H54 (cell line): ENCODE measurements at places on chromosomes 13 and 19.

GRCh38 chr19:13154241-13154778, 4.1 kb downstream of the IER2 start:
- DNase-seq, result no peak

- DNase-seq, result no peak
These were observed 15.1 kb upstream of the GAS6 start for GRCh38 chr13:113879017-113879416.

DNA sequence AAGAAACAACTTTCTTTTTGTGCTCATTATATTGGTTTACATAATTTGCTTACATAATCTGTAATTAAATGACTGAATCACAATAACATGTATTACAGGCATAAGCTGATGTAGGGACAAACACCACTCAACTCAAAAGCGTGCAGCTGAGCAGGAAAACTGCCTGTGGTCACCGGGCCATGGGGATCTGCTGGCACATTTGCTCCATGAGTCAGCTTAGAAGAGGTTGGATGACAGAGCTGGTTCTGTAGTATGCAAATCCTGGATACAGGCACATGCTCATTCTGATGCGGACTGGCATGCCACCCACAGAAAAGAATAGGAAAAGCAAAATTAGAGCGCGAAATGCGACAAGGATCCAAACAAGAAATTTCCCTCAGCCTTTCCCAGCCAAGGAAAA, 128.6 kb downstream of the USP12 start:
- peak; percentile 67 for DNase-seq

DNA sequence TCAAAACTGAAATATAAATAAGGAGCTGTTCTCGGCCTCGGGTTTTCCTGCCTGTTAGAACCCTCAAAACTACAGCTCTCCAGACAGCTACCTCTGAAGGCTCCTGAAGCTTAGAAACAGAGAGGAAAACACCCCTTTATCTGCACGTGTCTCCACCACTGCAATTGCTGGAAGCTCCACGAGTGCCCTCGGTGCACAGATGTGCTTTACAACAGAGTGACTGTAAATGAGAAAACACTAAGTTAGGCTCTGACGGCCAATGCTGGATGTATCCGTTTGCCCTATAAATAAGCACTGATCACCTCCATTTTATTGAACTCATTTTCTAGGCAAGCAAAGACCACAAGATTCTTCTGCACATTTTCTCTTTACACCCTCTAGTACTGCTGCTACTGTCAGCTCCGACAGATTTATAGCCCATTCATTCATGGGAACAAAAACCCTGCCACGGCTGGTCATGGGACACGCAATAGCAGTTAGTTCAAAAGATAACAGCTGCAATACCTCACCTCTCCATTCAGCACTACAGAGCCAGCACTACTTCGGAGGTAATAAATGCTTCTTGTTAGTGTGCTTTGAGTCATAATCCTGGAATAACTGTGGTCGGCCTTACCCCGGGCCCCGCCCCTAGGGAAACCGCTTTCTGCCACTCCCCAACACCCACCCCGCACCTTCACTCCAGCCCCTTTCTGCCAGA, 241.1 kb upstream of the ZNF507 start:
- DNase-seq, result peak; percentile 60

DNA sequence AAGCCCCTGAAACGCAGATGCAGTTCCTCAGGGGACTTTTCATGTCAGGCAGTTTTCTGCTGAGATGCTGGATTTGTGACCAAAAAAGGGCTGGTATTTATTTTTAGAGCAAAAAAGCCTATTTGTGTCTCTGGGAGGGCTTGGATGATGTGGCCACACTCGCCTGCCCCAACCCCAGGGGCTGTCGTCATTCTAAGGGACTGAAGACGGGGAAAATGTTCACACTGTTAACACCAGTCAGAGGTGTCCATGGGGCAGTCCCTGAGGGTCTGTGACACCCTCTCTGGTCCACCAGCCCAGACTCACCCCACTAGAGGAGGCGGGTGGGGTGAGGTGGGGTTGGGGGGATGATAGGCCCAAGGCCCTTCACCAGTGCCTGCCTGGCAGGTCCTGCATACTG, 15.9 kb upstream of the EPHX3 start:
- DNase-seq, result no peak

GRCh38 chr13:37695200-37695599, 96.6 kb upstream of the POSTN start:
- no peak for DNase-seq

- no peak for DNase-seq
These were observed at the start of gene FFAR3 for GRCh38 chr19:35357867-35358573. FFAR3 (plus strand) TSS chr19:35358460; CDS start chr19:35358891, 431 bp downstream.

DNA sequence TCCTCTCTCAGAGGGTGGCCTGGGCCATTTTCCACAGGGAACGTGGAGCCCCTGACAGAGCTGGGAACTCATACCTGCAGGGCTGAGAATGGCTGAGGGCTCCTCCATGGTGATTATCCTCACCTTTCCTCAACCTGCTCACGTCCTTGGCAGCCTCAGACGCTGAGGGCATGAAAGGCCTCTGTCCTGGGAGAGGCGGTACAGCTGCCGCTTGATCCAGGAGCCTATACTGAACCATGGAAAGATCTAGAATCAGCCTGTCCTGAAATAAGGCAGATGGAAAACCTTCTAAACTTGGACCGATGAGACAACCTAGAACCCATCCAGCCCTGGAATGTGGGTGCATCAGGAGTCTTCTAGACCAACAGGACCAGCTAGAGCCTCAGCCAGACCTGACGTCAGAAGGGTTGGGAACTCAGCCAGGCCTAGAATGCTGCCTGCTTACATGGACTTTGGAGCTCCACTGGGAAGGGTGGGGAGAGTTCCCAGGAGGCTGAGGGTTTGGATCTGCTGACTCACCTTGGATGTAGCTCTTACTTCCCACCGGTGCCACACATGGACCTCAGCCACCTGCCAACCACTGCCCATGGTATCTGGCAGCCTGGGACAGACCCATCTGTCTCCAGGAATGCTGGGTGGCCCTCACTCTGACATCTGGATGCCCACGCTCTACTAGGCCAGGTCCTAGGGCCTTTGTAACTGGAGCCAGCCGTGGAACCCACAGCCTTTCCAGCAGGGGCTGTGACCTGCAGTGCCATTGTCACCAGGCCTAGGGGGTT, 7.5 kb downstream of the KCTD15 start:
- DNase-seq, result no peak

DNA sequence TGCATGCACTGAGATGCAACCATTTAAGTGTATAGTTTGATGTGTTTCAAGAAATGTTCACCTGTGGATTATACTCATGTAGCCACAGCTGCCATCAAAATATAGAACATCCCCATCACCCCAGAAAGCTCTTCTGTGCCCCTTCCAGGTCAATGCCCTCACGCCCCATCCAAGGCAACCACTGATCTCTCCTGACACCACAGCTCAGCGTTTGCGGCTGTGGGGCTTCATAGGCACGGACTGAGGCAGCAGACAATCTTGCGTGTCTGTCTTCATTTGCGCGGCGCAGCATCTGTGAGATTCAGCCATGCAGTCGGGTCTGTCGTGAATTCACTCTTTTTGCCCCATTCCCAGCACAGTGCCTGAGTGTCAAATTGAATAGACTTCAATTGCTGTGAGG, 153.8 kb upstream of the UQCRFS1 start:
- no peak for DNase-seq

GRCh38 chr19:14377883-14378328, 3.3 kb upstream of the ADGRE5 start:
- DNase-seq, result no peak

DNA sequence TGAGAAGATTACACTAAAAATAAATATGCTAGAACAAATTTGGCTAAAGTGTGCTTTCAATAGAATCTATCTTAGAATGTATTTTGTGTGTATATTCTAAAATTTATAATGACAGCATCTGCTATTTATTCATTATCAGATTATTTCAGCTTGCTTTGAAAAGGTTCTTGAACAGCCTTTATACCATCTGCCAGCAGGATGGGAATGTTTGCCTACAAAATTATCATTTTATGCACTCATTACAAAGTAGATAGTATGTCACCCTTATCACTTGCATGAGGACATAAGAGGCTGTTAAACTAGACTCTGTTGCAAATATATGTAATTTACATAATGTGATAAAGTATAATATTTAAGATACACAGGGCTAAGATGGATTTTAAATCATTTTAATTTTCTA, 1286.9 kb upstream of the PCDH20 start:
- DNase-seq, result no peak
